RPMI7951 (cell line): ENCODE measurements at places on chromosomes 7 and 10. TPM values are rescaled to one million over a fixed set of nuclear protein-coding genes. Genes with fewer than 3 reads are reported as not detected.

SUN3 gene
- not detected in 2 replicates for total RNA-seq

C7orf57 gene
- 0.59 and 1.4 TPM in 2 replicates for total RNA-seq

MYO3A gene
- total RNA-seq, result not detected in 2 replicates

BICC1 gene
- total RNA-seq, result 28.3 and 37.6 TPM in 2 replicates

GRCh38 chr7:72037516-72037915 lies 374.6 kb downstream of the CALN1 start:
- no peak for DNase-seq

- no peak for DNase-seq
These were observed 155.1 kb upstream of the AUTS2 start for GRCh38 chr7:69443136-69443535.

DNA sequence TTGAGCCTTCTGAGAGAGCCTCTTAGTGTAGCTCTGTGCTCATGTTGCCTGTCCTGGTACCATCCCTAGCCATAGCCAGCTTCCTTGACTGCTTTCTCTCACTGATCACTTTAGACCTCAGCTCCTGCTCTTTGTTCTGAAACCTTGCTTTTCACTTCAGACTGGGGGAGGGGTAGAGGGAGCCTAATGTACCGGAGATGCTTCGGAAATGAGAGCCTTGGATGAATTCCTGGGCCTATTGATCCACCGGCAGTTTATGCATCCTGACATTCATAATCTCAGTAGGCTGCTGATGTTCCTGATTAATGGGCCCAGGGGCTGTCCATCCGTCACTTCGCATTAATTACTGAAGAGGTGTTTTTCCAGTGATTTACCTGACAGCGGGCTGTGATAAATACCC lies 38.8 kb downstream of the R3HCC1L start:
- no peak for DNase-seq

- no peak for DNase-seq
These were observed 912.6 kb downstream of the GATA3 start for GRCh38 chr10:8967061-8967460.

GRCh38 chr10:7084280-7085005 lies 326.4 kb downstream of the SFMBT2 start:
- DNase-seq, result no peak
